B cell (primary cell): ENCODE measurements at places on chromosomes 7 and 10. TPM values are rescaled to one million over a fixed set of nuclear protein-coding genes. Genes with fewer than 3 reads are reported as not detected.

DNA sequence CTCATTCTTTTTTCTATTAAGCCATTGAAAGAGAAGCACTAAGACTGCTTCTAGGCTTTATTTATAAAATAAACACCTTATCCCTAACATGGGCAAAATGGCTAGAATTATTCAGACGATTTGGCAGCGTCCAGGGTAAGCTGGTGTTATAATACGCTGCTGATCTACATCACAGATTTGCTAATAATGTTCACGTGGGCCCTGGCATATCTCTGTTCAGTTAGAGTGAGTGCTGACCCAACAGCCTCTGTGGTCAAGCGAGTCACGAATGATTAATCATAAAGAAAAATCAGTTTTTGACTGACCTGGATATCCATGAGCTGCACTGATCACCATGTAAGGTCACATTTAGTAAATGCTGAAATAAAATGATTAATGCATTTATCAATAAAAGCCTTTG, 28.4 kb upstream of the CBLL1 start:
- DNase-seq: no peak

DNA sequence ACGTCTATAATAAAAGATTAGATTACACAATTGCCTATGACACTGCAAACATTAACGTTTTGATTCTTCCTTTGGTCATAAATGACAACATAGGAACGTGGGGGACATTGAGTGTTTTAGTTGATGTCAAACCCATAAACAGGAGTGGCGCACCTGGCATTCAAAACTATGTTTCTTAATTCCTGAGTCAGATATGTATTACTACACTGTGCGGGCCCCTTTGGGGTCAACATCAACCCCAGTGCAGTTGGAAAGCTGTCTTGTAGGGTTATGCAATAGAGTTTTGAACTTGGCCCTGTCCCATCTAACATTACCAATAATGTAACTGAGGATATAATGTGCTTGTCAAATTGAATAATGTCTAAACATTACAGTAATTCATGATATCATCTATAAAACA, 156.5 kb downstream of the CSTF2T start:
- DNase-seq: no peak

DNA sequence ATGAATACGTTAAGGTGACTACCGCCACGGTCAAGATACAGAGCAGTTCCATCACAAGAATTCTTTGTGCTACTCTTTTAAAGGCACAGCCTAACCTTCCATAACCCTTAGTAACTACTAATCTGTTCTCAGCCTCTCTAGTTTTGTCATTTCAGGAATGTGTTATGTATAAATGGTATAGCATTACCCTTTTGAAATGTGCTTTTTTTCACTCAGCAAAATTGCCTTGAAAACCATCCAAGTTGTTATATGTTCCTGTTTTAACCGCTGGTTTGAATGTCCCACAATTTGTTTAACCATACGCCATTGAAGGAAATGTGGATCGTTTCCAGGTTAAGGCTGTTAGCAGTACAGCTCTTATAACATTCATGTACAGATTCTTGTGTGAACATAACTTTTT, 32.0 kb downstream of the WAC start:
- DNase-seq: no peak

- no peak for DNase-seq
Measured at GRCh38 chr7:79281426-79281825, 172.0 kb downstream of the MAGI2 start.

- DNase-seq: no peak
Measured at GRCh38 chr7:122305475-122306319, 1.1 kb upstream of the FEZF1 start.

Gene TACC2
- total RNA-seq: not detected in 2 replicates

Gene STAMBPL1
- total RNA-seq: 56.7 and 64.2 TPM in 2 replicates

DNA sequence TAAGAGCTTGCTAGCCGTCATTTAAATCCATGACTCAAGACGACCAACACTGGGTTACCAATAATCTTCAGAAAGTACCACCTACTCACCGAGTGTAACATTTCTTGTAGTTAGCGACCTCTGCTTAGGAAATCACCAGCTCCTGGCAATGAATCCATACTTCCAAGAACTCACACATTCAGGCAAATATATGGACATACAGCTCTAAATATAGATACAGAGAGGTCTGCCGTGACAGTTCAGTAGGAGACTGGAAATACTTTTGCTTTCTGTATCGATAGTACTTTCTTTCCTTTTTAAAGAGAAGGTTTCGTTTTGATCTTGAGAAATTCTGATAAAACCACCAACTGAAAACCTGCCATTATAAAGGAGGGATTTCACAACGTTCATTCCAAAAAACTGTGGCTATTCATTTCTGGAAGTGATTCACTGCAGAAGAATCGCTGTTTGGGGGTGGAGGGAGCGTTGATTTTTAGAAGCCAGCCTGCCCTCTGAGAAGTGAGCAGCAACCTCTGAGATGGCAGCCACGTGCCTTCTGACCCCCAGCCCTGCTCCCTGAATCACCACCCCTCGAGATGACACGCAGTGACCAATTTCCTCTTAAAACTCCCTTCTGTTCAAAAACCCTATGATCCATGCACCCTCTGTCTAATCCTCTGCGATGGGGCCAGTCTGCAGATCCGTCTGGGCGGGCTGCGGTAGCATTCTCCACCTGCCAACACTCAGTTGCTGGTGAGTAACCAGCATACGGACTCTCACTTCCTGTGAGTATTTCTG, 179.0 kb upstream of the KLF14 start:
- DNase-seq: peak; percentile 92

DNA sequence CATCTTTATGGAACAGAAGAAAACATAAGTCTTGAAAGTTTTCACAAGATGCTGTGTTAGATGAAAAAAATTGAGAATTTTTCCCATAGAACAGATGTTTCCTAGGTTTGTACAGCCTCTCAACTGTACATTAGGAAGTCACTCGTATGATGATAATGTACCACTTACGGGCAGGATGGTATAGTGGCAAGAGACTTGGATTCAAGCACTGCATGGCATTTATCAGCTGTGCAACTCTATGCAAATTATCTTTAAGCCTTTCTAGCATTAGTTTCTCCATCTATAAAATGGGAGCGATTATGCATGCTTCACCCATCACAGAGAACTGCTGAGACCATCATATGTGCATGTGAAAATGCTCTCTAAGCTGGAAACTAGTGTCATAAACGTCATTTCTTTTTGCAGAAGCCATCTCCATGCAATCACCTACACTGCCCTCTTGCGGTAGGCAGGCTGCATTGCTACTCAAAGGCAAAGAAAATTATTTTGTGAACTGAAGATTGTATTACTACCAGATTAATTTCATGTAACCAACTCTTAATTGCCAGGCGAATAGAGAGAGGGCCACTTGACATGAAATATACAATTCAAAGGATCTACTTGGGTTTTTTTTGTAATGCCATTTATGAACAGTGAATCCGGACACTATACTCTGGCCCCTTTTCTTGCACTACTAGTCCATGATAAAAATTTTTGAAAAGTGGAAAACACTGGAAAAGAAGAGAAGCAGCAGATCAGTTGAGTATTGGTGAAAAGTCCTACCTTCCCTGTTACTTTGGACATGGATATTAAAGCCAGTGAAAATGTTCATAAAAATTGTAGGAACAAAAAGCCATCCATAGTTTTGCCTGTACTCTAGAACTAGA, 102.3 kb downstream of the JAZF1 start:
- DNase-seq: peak; percentile 64

Gene STEAP2
- not detected in 2 replicates for total RNA-seq

Gene AOAH
- 4.7 and 5.0 TPM in 2 replicates for total RNA-seq

GRCh38 chr7:41984888-41985287, 252.1 kb downstream of the GLI3 start:
- DNase-seq: no peak
